ENCODE measurements at places on chromosomes 3 and 15. TPM values are rescaled to one million over a fixed set of nuclear protein-coding genes. Genes with fewer than 3 reads are reported as not detected.

The CCR2 gene
- total RNA-seq: 0.35 TPM

The PIGX gene
- 19.9 TPM for total RNA-seq

- no peak for DNase-seq
Observed at GRCh38 chr3:141411251-141411771, 43.0 kb downstream of the ZBTB38 start.

The SH3GL3 gene
- not detected for total RNA-seq

DNA sequence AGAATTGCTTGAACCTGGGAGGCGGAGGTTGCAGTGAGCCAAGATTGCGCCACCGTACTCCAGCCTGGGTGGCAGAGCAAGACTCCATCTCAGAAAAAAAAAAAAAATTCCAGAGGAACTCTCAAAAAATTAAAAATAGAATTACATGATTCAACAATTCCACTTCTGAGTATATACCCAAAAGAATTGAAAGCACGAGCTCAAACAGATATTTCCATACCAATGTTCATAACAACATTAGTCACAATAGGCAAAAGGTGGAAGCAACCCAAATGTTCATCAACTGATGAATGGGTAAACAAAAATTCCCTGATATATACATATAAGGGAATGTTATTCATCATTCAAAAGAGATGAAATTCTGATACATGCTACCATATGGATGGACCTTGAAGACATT is 16.9 kb upstream of the MORF4L1 start:
- DNase-seq: no peak

- peak; percentile 90 for DNase-seq
Observed at GRCh38 chr3:40780291-40780924, 255.6 kb downstream of the ZNF621 start.

The CLDN1 gene
- not detected for total RNA-seq

The CHCHD4 gene
- total RNA-seq: 29.9 TPM

DNA sequence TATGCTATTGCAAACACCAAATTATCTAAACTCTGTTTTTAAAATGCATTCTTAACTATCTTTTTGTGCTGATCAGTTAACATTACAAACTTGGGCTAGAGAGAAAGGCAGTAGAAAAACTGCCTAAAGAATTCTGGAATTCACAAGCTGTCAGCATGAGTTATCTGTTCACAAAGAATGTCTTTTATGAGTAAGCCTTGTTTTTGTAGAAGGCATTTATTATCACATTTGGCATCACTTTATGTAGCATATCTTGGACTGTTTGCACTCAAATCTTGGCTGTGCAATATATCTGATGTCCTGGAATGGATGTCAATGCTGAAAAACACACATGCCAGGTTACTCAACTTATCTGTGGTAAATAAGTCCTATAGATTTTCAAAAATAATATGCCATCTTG is 15.5 kb upstream of the BCHE start:
- no peak for DNase-seq

The DNASE1L3 gene
- total RNA-seq: 3.9 TPM

- no peak for DNase-seq
Observed at GRCh38 chr3:67529915-67530314, 124.5 kb downstream of the SUCLG2 start.

The CCDC39 gene
- not detected for total RNA-seq

DNA sequence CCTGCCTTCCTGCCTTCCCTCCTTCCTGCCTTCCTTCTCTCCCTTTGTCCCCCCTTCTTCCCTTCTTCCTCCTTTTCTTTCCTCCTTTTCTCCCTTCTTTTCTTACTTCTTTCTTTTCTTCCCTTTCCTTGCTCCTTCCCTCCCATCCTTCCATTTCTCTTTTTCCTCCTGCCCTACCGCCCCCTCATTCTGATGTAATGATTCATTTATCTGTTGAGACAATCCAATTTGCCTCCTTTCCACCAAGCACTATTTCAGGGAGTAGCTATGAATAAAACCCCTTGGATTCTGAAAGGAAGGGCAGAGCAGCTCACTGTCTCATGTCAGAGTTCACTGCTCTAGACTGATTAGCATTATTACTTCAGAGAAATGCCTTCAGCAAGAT is 462.6 kb downstream of the PDCD6IP start:
- DNase-seq: no peak

DNA sequence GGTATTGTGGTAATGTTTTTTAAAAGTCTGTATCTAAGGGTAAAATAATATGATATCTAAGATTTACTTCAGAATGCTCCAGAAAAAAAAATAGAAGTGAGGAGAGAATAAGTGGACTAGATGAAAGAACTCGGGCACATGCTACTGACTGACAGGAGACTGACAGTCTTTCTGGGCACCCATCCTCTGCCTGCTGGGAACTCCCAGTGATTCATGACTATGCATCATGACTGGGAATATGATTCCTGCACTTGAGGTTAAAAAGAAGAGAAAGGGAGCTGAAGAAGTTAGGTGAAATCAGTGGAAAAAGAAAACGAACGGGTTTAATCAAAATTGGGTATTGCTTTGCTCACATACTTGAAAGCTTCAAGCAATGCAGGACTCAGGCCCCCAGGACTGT is 35.7 kb upstream of the SPSB4 start:
- no peak for DNase-seq

- no peak for DNase-seq
Observed at GRCh38 chr3:148911173-148911572, 46.1 kb downstream of the CPA3 start.

DNA sequence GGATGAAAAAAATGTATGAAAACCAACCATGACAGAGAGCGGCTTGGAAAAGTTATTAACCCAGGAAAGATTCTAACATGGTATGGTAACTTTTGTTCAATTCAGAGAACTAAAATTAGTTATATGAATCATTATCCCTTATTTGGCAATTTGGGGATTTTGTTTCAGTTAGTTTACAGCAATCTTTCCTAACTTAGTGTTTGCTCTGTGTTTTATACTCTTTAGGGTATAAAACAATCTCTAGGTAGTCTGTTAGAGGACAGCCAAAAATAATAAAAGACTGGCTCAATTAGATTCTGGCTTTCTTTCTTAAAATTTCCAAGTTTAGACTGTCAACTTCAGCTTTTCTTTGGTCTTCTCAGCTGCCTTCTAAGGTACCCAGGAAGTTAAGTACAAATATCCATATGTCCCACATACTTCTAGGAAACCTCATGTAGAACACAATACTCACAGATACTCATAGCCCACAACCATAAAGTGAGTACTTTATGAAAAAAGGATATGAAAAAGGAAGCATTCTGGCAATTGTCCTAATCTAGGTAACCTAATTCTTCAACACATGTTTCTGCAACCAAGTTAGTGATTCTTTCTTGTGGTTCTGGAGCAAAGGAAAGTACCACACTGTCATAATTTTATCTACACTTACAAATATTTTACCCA is 849.3 kb downstream of the ROBO1 start:
- no peak for DNase-seq

- DNase-seq: no peak
Observed at GRCh38 chr3:138369151-138369900, 20.9 kb downstream of the MRAS start.

The ENTPD3 gene
- total RNA-seq: 0.21 TPM

DNA sequence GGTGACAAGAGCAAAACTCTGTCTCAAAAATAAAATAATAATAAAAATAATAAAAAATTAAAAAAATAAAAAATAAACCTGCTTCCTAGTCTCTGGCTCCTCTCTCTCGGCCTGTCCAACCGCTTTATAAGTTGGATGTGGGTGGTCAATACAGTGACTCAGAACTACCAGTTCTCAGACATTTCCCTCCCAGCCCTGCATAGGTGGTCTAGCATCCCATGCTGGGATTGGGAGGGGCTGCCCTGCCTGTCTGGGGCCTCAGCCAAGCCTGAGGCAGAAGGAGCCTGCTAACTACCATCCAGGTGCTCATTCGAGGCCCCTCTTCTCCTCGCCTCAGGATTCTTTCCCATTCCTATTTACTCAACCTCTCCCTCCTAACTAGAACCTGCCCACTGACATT is 33.3 kb upstream of the BLM start:
- DNase-seq: no peak

- peak; percentile 63 for DNase-seq
Observed at GRCh38 chr15:63048776-63049665, 6.5 kb downstream of the TPM1 start.

The GAP43 gene
- total RNA-seq: not detected

DNA sequence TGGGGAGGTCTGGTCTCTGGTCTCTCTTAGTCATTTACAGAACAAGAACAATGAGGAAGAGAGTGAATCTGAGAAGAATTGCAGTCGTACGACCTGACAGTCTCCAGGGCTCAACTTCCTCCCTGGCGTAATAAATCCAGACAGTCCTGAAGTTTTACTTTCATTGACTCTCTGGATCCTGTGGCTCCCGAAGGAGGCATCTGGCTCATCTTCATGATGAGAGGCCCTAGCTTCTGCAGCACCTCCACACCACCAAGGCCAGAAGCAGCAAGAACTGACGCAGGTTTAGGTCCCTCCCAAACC is 11.8 kb upstream of the CYFIP1 start:
- no peak for DNase-seq

- DNase-seq: no peak
Observed at GRCh38 chr3:180802837-180803236, 109.6 kb upstream of the FXR1 start.

GRCh38 chr3:149333176-149333859 is at the start of gene TM4SF18:
Gene TM4SF18 (minus strand): TSS chr3:149333636. CDS start chr3:149333382, 254 bp downstream.
- DNase-seq: no peak

GRCh38 chr15:98946301-98947255 is 61.0 kb downstream of the PGPEP1L start:
- peak; percentile 63 for DNase-seq

DNA sequence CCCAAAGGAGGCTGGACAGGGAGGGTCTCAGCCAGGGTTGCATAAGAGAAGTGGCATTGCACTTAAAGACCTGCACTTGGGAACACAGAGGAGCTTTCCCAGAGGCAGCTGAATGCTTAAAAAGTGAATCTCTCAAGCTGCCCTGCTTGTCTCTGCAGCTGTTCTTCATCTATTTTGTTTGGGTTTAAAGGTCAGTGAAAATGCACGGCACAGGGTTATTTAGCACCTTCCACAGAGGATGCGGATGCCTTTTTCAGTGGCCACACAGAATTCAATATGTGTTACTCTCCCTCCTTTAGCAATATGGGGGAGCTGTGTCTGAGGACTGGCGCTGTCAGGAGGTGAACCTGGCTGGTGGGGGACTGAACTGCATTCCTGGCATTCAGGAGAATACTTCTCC is 22.7 kb upstream of the CTNNB1 start:
- DNase-seq: no peak

DNA sequence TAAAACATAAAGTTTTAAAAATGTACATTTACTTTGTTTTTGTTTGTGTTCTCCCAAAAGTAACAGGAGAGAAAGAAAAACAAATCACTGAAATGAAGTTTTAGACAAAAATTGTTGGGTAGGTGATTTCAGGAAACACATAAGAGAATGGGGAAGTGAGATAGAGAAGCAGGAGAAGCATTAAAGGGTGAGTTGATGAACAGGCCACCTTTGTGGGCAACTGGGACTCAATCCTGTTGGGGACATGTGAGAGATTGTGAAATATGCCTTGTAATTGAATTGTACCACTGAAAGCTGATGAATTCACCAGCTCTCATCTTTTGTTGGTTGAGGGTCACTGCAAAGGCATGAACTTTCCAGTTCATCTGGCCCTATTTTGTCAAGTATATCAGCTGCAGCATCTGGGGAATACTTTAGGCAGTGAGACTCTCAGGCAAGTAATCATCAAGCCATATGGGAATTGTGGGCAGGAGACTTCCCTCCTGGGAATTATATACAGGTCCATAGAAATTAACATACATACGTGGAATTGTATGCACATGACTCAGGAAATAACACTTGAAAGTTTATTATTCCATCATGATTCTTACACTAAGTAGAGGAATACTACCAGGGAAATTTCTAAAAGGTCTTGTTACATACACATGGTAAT is 181.0 kb downstream of the ZBBX start:
- DNase-seq: no peak

The BFSP2 gene
- not detected for total RNA-seq

DNA sequence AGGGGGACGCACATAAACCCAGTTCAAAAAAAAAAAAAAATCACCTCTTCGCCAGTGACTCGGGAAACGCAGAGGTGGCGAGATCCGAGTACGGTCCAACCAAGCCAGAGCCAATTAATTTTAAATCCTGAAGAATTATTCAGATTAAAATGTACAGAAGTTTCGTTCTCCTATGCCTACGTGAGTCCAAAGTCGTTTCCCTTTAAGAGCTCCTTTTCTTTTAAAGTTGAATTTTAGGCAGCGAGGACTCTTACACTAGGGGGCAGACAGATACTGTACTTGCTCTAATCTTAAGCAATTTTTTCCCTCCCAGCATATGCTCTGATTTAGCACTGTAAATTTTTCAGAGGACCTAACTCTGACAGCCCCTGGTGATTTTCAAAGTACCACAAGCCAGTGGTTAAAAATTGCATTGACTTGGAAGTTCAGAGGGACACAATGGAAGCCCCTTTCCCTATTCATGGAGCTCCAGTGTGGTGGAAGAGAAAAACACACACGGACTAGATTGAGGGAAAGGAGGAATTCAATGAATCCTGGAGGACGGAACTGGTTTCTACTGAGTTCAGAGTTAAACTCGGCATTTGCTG is 3.3 kb upstream of the NR2F2 start:
- DNase-seq: no peak

DNA sequence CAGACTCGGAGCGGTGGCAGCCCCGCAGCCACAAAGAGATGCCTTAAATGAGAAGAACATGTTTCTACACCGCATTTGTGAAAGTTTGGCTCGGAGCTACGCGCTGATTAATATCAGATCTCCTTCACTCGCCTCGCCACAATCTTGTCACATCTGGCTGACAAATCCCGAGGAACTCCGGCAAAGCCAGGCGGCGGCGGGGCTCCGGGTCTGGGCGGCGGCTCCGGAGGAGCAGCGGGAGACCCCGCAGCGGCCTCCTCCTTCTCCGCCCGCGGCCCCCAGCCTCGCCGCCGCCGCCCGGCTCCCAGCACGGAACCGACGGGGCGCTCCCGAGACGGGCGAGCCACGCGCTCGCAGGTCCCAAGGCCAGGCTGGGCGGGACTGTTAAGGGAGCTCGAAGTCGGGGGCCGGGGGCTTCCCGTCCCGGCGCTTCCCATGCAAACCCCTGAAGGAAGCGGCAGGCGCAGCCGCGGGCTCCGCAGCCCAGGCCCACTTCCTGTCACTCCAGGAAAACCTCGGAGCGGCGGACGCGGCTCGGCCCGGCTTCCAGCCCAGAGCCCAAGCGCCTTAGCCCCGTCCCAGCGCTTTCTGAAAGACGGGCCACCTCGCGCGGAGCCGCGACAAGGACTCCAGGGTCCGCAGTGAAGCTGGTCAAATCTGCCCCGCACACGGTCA is 1.2 kb downstream of the BNC1 start:
- peak; percentile 64 for DNase-seq

- DNase-seq: no peak
Observed at GRCh38 chr3:4907643-4908432, 71.4 kb upstream of the BHLHE40 start.
